ENCODE measurements at places on chromosomes 1 and 21.

DNA sequence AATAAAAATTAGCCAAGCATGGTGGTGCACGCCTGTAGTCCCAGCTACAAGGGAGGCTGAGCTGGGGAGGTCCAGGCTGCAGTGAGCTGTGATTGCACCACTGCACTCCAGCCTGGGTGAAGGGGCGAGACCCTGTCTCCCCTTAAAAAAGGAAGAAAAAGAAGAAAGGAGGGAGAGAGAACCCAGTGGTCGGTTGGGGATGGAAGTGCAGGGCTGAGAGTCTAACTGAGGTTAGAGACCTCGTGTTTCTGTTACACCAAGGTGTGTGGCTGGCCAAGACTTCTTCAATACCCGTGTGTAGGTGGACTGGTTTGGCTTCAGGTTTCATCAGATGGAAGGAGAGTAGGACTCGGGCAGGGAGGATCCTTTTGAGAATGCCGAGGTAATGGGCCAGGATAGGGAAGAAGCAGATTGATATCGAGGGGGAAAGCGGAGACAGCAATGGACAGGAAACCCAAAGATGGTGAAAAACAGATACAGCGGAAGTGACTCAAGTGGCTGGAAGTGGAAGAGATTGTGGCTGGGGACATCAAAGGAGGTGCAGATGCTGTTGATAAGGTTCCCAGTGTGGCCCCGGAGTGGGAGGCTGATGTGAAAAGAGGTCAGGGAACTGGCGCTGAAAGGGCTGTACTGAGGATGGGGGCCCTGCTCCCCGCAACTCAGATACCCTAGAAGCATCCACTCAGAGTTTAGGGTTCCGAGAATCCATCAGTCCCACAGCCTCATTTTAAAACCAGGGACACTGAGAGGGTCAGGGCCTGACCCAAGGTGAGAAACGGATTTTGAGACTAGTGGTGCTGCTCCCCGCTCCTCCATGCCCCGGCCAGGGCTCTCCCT lies 681 bp upstream of the UBXN10 start:
- DNase-seq: no peak

DNA sequence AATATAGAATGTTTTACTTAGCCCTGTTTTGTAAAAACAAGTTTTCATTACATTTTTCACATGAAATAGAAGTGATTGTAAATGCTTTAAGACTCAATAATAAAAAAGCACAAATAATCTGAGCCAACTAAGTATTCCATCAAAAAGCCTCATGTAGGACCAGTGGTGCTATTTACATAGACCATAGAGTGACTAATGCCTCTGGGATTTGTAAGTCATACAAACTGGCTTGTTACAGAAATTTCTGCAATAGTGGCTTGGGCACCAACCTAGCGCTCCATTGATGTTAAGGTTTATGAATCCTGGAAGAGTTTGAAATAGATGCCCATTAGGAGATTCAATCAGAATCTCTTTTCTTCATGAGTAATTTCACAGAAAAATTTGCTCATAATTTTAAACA lies 31.9 kb downstream of the ZMYM1 start:
- DNase-seq: no peak

DNA sequence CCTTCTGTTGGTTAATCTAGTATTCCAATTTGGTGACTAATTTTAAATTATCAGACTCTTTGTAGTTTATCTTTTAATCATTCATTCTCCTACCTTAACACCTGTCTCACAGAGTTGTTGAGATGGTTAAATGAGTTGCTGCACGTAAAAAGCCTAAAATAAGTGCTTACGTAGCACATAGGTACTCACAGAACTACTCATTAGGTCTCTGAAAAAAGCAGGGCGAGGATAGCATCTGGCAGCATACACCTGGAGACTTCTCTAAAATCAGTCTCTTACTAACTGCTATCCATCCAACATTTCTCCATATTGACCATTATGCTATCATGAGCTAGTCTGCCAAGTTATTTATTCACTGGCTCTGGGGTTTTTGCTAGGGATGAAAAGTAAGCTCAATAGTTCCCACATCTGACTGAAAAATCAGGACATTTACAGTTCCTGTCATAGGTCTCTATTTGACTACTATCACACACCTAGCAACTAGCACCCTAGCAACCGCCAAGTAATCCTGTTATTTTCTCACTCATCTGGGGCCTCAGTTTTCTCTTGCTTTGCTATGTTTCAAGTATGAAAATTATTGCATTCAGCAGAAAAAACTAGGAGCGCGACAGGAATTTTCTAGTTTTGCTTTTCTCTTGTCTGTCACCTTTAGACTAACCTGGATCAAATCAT lies 11.2 kb downstream of the CSDE1 start:
- no peak for DNase-seq

- no peak for DNase-seq
Observed at GRCh38 chr1:44905276-44905675, 62.2 kb upstream of the PTCH2 start.

GRCh38 chr1:14897997-14898645 lies 255.4 kb upstream of the TMEM51 start:
- DNase-seq: no peak

GRCh38 chr1:102219463-102219862 lies 222.7 kb upstream of the OLFM3 start:
- no peak for DNase-seq

GRCh38 chr21:18617291-18617690 lies 213.7 kb upstream of the TMPRSS15 start:
- no peak for DNase-seq

GRCh38 chr1:48932366-48932765 lies 155.7 kb upstream of the BEND5 start:
- DNase-seq: no peak

DNA sequence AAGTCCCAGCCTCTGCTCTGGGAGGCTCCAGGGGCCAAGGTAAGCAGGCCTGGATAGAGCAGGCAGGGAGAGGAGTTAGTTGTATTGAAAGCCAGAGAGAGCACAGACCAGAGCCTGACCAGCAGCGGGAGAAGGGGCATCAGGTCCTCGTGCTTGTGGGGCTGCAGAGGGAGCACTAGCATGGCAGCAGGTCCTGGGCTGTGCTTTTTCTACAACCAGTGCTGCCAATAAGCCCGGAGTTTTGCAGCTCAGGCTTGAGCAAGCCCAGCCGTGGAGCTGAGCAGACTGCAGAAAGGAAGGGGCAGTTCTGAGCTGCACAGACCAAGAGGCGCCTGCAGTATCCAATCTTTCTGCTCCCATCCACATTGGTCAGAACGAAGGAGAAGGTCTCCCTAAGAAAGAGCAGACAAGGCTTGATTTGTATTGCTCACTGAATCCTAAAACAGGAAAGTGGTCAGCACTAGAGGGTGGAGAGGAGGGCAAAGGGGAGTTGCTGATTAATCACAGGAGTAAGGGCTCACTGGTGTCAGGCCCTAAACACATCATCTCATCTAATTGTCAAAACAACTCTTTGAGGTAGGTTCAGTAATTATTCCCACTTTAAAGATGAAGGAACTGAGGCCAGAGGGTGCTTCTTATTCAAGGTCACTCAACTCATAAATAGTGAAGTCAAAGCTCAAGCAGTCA lies 2.7 kb downstream of the DENND2D start:
- peak; percentile 48 for DNase-seq

DNA sequence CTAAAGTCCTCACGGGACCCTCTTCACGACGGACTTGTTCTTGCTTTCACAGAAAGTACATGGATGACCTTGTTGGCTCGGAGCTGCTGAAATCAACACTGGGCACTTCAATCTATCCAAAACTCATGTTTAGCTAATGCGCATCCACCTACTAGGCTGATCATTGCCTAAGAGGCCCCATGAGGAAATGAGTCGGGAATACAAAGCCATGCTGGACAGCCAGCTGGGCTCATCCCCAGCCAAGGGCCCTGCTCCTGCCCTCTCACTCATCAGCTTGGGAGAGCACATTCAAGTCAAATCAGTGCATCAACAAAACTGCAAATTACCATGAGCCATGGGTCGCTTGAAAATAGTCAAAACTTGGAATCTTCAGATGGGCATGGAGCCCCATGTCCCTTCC lies 14.8 kb upstream of the HEYL start:
- no peak for DNase-seq

DNA sequence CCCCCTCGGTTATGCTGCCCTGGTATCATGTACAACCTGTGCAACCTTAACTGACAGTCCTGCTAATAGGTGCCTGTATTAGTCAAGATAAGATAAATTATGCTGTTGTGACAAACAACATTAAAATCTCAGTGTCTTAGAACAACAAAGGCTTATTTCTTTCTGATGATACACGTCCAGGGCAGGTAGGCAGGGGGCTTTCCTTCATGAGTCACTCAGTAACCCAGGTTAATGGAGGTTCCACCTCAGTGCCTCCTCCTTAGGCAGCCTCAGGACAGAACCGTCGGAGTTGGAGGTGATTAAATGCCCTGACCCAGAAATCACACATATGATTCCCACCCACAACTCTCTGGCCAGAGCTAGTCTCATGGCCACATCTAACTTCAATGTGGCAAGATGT lies 94.6 kb upstream of the CASZ1 start:
- DNase-seq: no peak

DNA sequence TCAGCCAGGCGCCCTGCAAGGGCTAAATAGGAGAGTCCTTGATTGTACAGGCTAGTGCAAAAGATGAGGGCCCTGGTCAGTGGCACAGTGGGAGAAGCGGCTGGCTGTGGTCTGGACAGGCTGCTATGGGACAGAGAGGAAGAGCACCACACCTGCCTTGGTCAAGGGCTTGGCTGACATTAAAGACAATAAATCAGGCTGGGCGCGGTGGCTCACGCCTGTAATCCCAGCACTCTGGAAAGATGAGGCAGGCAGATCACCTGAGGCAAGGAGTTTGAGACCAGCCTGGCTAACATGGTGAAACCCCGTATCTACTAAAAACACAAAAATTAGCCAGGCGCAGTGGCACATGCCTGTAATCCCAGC lies 62.9 kb downstream of the NID1 start:
- DNase-seq: no peak

DNA sequence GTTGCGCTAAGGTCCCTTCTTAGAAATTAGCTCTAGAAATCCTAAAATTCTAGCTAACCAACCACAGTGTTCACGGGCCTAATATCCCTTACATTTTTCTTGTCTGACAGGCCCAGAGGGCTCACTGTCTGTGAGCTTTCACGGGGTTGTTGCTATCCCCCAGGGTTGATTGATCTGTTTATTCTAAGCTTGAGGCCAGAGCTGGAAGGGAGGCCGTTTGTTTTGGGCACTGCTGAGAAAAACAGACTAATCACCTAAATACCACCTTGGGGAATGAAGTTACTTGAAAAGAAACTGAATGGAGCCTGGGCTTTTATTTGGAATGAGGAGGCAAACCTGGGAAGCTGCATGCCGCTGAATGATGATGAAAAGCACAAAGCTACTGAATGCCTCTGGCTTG lies 162.4 kb downstream of the KIF26B start:
- DNase-seq: no peak

GRCh38 chr1:37410815-37411214 lies 63.6 kb upstream of the ZC3H12A start:
- DNase-seq: peak; percentile 49

GRCh38 chr1:209544098-209544497 lies 39.4 kb upstream of the CAMK1G start:
- no peak for DNase-seq

- DNase-seq: no peak
Observed at GRCh38 chr1:25246600-25247023, 642 bp downstream of the RSRP1 start.

DNA sequence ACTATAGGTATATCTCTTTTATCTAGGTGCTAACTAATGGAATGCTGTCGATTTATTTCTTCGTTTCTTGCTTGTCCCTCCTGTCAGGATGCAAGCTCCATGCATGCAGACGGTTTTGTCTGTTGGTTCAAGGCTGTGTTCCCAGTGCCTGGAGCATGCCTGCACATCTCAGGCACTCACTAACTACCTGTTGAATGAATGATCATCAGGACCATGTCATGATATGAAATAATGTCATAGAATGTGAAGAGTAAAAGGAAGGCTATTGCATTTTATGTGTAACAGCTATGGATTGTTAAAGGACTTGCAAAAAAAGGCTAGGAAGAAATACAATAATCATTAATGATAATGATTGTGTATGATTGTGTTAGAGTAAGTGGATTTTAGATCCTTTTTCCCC lies 4.2 kb downstream of the GPR25 start:
- no peak for DNase-seq

- peak; percentile 33 for DNase-seq
Observed at GRCh38 chr1:8239039-8239305, 78.9 kb upstream of the SLC45A1 start.

GRCh38 chr1:234533975-234534876 lies 55.2 kb upstream of the TARBP1 start:
- no peak for DNase-seq

GRCh38 chr1:117611121-117611601 lies 5.3 kb downstream of the TENT5C start:
- DNase-seq: no peak

DNA sequence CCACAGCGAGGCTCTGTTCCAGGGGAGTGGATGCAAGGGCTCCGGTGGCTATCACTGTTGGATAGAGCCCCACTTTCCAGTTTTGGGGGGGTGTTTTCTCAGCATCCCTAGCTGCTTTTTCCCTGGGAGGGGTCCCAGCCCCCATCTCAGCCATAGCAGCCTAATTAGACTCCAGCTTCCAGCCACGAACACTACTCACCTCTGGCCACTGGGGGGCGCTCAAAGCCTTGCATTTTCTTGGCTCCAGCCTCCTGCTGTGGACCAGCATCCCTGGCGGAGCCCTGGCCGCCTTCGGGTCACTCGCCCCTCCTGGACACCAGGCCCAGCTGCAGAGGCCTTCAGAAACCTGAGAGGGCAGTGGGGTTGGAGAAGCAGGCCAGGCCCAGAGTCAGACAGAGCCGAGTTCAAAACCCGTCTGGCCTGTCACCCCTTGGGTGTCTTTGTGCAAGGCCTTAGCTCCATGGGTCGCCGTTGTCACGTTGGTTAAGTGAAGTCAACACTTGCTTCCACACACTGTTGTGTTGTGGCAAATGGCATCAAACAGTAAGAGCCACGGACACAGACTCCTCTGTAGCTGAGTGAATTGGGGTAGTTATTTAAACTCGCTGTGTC lies 93.5 kb upstream of the ACTL8 start:
- peak; percentile 71 for DNase-seq

GRCh38 chr1:3584915-3585314 lies 26.4 kb downstream of the MEGF6 start:
- DNase-seq: no peak

GRCh38 chr1:2544093-2544874 lies 11.9 kb upstream of the TNFRSF14 start:
- no peak for DNase-seq

Measured in inflammatory macrophage (primary cell).